ENCODE measurements at places on chromosomes 6 and 20.
A peak's percentile ranks its signal among the peaks of the same experiment; 100 is the strongest.

DNA sequence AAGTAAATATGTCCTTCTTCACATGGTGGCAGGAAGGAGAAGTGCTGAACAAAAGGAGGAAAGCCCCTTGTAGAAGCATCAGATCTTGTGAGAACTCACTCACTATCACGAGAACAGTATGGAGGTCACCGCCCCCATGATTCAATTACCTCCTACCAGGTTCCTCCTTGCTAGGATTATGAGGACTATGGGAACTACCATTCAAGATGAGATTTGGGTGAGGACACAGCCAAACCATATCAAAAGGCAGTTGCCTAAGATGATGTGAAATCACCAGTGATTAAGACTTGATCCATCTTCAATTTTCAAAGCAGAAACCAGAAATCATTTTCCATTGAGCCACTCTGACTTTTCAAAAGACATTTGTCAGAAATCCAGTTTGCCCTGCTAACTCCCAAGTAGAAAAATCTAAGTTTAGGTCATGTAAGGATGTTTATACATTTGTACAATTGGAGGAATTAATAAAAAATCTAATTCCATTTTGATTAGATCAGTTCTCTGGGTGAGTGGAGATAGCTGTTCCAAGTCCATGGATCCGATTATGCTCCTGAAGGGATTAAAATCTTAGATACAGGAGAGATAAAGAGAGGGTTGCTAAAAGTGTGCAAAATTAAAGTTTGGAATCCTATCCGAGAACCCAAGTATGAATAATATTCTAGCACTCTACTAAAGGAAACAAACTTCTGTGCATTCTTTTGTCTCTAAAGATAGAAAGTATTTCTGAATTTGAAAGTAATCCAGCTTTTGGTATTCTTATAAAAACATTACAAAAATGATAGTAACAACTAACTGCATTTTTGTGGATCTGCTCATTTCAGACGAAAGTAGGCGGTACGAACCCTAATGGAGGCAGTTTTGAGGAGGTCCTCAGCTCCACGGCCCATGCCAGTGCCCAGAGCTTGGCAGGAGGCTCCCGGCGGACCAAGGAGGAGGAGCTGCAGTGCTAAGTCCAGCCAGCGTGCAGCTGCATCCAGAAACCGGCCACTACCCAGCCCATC is 39.5 kb downstream of the HDDC2 start:
- DNase-seq: peak; percentile 85

DNA sequence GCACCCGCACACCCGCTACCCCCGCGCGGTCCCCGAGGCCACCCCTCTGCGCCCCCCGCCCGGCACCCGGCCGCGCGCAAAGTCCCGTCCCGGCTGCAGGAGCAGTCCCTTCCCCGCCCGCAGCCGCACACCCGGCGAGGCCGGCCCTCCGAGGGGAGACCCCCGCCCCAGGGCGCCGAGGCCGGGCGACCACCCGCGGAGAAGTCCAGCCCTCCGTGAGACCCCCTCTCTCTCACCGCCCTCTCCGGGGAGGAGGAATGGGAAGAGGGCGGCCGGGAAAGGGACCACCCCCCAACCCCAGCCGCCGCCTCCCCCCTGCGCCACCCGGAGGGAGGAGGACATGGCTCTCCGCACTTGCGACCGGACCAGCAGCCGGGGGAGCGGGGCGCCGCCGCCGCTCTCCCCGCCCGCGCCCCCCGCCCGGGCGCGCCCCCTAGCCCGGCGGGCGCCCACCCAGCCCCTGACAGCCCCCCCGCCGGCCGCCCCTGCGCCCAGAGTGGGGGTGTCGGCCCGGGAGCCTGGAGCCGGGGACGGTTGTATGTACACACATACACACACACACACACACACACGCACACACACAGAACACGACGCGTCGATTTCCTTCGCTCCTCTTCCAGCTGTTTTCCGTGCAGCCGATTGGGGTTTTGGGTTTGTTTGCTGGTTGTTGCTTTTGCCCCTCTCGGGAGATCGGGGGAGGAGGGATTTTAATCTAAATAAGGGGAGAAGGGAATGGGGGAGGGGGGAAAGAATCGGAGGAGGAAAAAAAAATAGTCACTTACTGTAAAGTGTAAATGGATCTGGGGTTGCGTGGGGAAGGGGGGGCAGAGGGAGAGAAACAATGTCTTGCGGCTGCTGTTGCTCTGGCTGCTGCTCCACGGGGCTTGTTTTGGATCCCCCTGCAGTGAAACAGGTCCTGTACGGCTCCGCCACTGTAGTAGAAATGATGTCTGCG is at the start of gene ATXN1:
TSS of gene ATXN1 (minus strand) at position 945 of the 955 bp plus-strand sequence.
- no peak for DNase-seq

- DNase-seq: no peak
These were observed 682.1 kb upstream of the MAP3K7 start for GRCh38 chr6:91268941-91269340.

- no peak for DNase-seq
These were observed 158.9 kb downstream of the LY86 start for GRCh38 chr6:6747371-6747770.

DNA sequence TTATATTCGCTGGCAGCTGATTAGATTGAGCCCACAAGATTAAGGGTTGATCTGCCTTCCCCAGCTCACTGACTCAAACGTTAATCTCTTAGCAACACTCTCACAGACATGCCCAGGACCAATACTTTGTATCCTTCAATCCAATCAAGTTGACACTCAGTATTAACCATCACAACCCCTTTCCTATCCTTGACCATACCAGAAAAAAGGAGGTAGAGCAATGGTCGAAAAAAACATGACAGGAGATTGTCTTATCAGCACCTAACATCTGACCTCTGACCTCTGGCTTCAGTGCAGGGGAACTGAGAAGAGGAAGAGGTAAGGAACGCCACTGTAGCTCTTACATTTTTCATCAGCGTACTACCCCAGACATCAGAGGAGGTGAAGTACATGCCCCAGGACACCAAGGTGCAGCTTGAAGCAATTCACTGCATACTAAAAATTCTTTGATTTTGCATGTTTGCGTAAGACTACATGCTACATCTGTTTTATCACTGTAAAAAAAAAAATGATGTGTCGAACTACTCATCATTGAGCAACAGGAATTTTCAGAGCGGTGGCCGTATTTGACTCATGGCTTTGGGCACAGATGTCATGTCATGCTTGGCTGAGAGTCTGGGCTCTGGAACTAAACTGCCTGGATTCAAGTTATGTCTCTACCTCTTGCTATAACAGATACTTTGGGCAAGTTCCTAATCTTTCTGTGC is 188.0 kb upstream of the TAB2 start:
- DNase-seq: peak; percentile 73

GRCh38 chr20:62197801-62198200 is 15.0 kb downstream of the MTG2 start:
- DNase-seq: no peak

GRCh38 chr6:105648276-105648675 is 245.4 kb upstream of the PREP start:
- DNase-seq: no peak

- no peak for DNase-seq
These were observed 156.6 kb downstream of the NFATC2 start for GRCh38 chr20:51385646-51386530.

DNA sequence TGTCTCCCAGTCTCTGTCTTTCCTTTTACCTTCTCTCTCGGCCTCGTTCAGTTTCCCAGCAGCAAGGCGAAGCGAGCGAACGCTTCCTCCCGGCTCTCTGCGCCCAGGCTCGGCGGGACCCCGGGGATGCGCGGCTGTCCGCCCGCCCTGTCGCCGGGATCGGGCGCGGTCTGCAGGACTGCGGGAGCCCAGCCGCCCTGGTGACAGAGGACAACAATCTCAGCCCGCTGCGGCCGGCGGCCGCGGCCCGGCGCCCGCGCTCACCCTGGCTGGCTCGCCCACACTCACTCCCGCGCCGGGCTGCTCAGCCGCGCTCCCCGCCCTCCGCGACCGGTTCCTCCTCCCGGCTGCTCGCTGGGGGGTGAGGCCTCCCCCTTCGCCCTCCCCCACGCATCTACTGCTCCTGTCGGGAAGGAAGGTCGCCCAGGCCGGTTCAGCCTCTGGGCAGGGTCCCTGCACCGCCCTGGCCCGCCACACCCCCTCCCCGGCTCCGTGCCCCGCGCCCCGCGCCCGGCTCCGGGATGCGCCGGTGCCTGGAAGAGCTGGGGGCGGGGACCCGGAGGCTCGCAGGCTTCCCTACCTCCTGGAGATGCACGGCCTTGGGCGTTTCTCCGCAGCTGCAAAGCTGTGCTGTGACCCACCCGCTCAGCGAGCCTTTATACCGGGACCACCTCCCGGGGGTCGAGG is 410 bp downstream of the SYNE1 start:
- peak; percentile 23 for DNase-seq

- DNase-seq: no peak
These were observed 72.1 kb downstream of the CBFA2T2 start for GRCh38 chr20:33561692-33562601.

GRCh38 chr20:23889775-23890187 is 10.2 kb upstream of the CST5 start:
- no peak for DNase-seq

GRCh38 chr6:15479761-15480160 is 183.1 kb downstream of the DTNBP1 start:
- DNase-seq: no peak

GRCh38 chr6:169722362-169723199 is 1.7 kb downstream of the PHF10 start:
- DNase-seq: peak; percentile 51

DNA sequence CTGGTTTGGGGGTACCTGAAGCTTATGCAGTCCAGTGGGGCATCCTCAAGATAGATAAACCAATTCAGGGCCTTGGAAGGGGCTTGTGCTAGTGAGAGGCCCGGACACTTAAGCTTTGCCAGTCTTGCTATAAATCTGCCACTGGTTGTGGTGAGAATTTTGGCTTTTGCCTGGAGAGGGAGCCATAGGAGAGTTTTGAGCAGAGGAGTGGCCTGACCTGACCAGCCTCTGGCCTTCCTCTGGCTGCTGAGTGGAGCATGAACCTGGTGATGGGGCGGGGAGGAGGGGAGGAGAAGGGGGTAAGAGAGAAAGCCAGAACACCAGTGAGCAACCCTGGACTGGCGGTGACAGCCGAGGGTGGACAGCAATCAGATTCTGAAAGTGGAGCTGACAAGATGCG is 7.1 kb downstream of the TMEM74B start:
- DNase-seq: no peak

GRCh38 chr6:38443352-38444144 is 196.2 kb downstream of the BTBD9 start:
- peak; percentile 73 for DNase-seq

DNA sequence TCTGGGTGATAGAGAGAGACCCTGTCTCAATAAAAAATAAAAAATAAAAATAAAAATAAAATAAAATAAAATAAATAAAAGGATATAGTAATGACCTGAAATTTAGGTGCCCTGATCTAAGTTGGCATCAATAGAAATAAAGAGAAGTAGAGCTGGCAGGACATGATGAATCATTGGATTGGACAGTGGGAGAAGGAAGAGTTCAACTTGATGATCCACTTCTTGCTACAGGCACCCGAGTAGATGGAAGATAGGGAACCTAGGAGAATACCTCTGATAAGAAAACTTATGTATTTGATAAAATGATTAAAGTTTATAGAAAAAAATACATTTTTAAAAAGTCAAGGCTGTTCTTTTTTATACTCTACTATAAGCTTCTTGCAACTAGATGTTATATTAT is 79.0 kb downstream of the ADTRP start:
- peak; percentile 72 for DNase-seq

- no peak for DNase-seq
These were observed 35.9 kb downstream of the MAPK14 start for GRCh38 chr6:36063318-36064060.

DNA sequence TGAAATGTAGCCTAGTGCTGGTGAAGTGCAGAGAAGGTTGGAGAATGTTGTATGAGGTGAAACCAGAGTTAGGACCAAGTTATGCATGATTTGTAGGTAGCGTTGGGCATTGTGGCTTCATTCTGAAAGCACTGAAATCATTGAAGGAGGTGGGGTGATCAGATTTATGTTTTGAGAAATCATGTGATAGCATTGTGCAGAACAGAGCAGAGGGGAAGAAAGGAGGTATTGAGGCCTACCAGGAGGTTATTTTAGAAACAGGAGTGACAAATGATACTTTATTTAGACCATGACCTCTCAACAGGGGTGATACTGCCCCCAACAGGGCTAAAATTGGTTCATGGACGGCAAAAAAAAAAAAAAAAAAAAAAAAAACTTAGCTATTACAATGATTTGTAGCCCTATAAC is 15.6 kb upstream of the HMGN3 start:
- no peak for DNase-seq

GRCh38 chr6:29980511-29980910 is 38.2 kb downstream of the HLA-A start:
- DNase-seq: no peak

- no peak for DNase-seq
These were observed 57.5 kb downstream of the CYB5R4 start for GRCh38 chr6:83917001-83917400.

GRCh38 chr6:151803743-151804142 is 3.7 kb upstream of the ESR1 start:
- no peak for DNase-seq

DNA sequence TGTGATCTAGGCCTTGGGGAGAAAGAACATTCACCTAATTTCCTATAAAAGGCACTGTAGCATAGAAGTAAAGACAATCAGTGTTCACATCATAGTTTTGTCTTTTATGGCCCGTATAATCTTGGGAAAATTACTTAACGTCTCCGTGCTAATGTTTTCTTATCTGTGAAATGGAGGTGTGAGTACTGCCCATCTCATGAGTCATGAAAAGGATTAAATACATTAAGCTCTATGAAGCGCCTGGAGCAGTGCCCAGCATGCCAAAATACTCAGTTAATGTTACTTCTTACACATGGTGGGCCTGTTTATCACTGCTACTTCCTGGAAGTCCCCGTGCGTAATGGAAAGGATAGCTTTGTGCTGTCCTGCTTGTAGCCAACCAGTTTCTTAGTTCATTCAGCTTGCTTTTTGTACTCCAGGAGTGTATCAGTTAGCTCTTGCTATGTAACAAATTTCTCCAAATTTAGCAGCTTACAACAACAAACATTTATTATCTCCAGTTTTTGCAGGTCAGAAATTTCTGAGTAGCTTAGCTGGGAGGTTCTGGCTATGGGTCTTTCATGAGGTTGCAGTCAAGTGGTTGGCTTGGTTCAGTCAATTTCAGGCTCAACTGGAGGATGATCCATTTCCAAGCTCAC is 103.6 kb upstream of the BMP2 start:
- no peak for DNase-seq

DNA sequence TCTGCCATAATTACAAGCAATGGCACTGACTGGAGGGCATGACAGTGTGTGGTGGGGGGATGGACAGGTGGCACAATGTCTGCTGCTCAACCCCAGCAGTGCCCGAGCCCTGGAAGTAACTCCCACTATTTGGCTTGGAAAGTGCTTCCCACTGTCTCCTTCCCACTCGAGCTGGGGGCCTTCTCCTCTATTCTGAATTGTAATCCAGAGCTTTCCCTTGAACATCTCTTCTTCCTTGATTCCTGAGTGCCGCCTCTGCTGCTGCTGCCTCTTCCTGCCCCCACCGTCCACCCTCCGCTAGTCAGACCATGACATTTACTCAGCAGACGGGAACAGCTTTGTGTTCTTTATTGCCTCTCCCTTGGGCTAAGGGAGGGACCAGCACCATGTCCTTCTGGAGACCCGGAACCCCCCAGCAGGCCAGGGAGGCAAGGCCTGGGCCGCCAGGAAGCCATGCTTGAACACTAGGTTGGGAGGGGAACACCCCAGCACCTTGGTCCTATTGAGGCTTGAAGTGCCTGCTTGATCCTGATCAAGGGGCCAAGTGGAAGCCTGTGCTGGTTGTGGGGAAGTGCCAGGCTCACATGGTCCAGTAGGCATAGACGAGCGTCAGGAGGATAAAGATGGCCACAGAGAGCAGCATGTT is 17.0 kb downstream of the CCDC167 start:
- DNase-seq: no peak

- peak; percentile 7 for DNase-seq
These were observed at the start of gene SGK2 for GRCh38 chr20:43558412-43559146. Gene SGK2, plus strand, starts transcription at chr20:43559027. Its CDS starts 7,469 bp downstream, at chr20:43566496.

- DNase-seq: no peak
These were observed 17.1 kb upstream of the C20orf144 start for GRCh38 chr20:33645072-33645358.
